ENCODE measurements at places on chromosomes 6 and 20. TPM values are rescaled to one million over a fixed set of nuclear protein-coding genes. Genes with fewer than 3 reads are reported as not detected.

DNA sequence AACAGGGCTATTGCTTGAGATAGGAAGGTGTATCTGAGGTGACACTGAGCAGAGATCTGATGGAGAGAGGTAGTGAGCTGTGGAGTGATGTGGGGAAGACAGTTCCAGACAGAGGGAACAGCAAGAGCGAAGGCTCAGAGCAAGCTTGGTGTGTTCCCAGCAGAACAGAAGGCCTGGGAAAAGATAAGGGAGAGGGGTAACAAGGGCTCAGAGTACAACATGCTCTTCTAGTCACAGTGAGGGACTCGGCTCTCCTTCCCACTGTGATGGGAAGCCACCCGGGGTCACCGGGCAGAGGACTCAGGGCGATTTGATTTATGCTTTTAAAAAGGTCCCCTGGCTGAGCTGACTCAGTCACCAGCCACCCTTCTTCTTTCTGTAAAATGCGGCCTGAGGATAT, 33.7 kb downstream of the CAP2 start:
- no peak for DNase-seq

The SLC2A10 gene
- polyA plus RNA-seq: 1.1 TPM

The OPRL1 gene
- 10.8 TPM for polyA plus RNA-seq

DNA sequence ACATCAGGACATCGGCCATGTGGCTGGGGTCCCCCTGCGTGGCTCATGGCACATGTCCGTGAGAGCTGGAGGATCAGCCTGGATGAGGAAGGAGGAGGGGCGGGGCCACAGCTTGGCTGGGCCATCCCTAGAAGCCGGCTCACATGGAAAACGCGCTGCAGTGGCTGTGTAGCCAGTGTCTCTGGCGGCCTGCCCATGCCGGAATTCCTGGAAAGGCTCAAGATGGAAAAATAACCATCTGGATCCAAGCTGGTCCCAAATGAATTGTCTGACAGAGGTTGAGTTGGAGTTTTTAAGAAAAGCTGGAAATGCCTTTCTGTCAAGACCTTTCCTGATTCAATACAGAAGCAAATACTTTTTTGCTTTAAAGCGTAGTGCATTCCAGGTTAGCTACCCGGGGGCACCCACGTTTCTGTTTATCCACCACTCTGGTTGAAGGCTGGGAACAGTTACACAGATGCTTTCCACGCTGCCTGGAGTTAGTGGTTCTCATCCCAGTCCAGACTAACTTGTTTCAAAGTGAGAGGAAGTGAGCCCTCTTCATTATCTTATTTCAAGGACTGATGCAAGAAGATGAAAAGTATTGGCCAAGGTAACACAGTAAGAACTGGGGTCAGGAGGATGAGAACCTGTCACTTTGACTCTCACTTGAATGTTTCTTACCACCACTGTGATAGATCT, 99.0 kb downstream of the GMPR start:
- DNase-seq: peak; percentile 60

The PRDM13 gene
- polyA plus RNA-seq: 2.5 TPM

GRCh38 chr6:137233911-137234863, 15.0 kb upstream of the IFNGR1 start:
- DNase-seq: no peak

GRCh38 chr6:72944660-72945059, 280.6 kb downstream of the KHDC1L start:
- no peak for DNase-seq
